Glutamatergic neuron (in vitro differentiated cells): ENCODE measurements at places on chromosomes 4 and X. TPM values are rescaled to one million over a fixed set of nuclear protein-coding genes. Genes with fewer than 3 reads are reported as not detected.

CSAG2 gene
- not detected for total RNA-seq

GRCh38 chr4:16026160-16026761 lies 57.6 kb downstream of the PROM1 start:
- DNase-seq: no peak
- H3K27ac ChIP-seq: no peak overlapping the region
- H3K27me3 ChIP-seq: peaks cover 3% of the 10 kb centered on the region
- H3K36me3 ChIP-seq: no peaks in the 10 kb centered on the region

UGT2A3 gene
- not detected for total RNA-seq

FHDC1 gene
- 42.0 TPM for total RNA-seq

ANKRD37 gene
- total RNA-seq: 4.6 TPM

GRCh38 chrX:13164611-13165010 lies 120.2 kb upstream of the FAM9C start:
- no peak for DNase-seq
- no peak overlapping the region for H3K4me3 ChIP-seq
- H3K4me1 ChIP-seq: peaks cover 5% of the 10 kb centered on the region
- no peaks in the 10 kb centered on the region for H3K36me3 ChIP-seq

DNA sequence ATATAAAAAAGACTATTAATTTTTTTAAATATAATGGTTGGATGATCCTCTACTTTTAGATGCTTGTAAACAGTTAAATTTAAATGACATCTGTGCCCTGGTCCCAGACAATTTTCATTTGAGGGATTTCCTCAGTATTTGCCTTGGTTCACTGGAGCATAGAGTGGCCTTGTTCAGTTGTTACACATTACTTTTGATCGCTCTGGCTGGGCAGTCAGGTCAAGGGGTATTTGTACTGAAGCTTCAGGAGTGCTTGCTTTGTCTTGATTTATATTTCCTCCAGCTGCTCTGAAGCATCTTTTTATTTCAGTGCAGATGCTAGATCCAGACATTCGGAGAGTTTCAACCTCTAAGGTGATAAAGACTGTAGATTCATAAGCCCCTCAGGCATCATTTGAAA lies 50.0 kb downstream of the COMMD8 start:
- no peaks in the 10 kb centered on the region for H3K27me3 ChIP-seq
- H3K4me1 ChIP-seq: no peaks in the 10 kb centered on the region
- no peaks in the 10 kb centered on the region for H3K36me3 ChIP-seq
- DNase-seq: no peak

ELOVL6 gene
- total RNA-seq: 60.1 TPM

DNA sequence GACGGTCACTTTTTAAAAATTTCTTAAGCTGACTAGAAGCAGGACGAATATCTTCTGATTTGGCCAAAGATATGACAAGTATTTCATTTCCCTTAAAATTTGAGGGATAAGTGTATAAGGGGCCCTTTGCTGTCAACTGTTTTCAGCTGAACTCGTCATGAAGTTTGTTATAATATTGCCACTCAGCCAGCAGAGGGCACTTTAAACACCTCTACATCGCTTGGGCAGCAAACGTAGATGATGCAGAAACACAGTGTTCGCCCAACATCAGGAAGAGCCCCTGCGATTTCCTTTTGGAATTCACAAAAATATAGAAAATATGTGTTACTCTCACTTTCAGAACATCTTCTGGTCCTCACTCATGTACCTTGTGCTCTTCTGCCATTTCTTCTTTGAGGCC lies 435.7 kb upstream of the FMR1 start:
- no peak overlapping the region for H3K4me3 ChIP-seq
- H3K4me1 ChIP-seq: no peaks in the 10 kb centered on the region
